ENCODE measurements at places on chromosomes 16 and 17.

GRCh38 chr17:3037259-3037658 lies 26.1 kb downstream of the OR1D5 start:
- no peak for DNase-seq

DNA sequence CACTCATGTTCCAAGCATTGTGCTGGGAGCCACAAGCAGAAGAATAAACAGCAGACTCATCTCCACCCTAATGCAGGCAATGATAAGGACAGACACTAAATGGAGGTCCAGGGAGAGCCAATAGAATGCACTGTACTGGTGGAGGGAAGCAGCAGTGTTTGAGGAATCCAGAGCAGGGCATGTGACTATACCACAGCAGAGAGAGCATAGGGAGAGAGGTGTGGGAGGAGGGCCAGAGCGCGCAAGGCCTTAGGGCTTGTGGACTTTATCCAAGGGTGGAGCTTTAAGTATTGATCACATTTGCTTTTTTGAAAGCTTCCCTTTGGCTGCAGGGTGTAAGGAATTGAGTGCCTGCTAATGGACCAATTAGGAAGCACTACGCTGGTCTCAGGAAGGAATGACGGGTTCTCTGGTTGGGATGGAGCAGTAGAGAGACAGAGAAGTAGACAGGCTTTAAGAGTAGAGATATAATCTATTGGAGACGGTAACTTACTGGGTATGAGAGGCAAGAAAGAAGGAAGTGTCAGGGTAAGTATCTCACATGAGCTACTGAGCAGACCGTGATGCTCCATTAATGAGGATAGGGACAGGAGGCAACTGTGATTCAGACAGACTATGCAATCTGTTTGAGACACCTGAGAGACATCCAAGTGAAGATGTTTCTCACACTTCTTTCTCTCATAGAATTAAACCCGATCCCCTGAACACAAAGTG lies 82.2 kb downstream of the MYO1D start:
- no peak for DNase-seq

GRCh38 chr17:60846175-60846574 lies 168.5 kb downstream of the BCAS3 start:
- no peak for DNase-seq

- no peak for DNase-seq
Observed at GRCh38 chr17:67136191-67137025, 92.1 kb downstream of the CACNG1 start.

- DNase-seq, result peak; percentile 95
Observed at GRCh38 chr17:77875881-77876509, 82.5 kb upstream of the TNRC6C start.

GRCh38 chr17:63406689-63407330 lies 39.3 kb downstream of the CYB561 start:
- DNase-seq, result peak; percentile 89

- no peak for DNase-seq
Observed at GRCh38 chr16:12202486-12202885, 226.0 kb downstream of the SNX29 start.

- DNase-seq, result no peak
Observed at GRCh38 chr16:56776562-56776961, 46.6 kb downstream of the NUP93 start.

- DNase-seq, result peak; percentile 69
Observed at GRCh38 chr17:1490643-1491442, 1.6 kb downstream of the MYO1C start.

- peak; percentile 70 for DNase-seq
Observed at GRCh38 chr17:79923974-79924638, 84.9 kb upstream of the CBX4 start.

- peak; percentile 81 for DNase-seq
Observed at GRCh38 chr17:68600931-68601564, at the start of gene FAM20A. TSS of gene FAM20A (minus strand) at chr17:68601367. CDS start at chr17:68600666, 701 bp downstream.

DNA sequence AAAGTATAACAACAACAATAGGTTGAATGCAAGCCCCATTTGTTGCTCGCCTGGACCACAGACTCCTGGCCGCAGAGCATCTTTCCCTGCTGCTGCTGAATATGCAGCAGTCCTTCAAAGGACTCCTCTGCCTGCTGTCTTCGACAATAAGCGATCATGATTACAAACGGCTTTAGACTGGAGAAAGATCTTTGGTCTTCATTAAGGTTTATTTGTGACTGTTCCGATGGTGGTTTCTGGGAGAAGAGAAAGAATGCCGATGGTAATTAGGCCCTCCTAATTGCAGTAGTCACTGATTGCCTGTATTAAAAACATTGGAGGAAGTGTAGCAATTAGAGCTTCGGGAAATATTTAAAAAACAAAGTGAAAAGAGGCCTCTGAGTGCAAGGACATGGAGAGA lies 138.2 kb downstream of the CACNG3 start:
- DNase-seq, result no peak

DNA sequence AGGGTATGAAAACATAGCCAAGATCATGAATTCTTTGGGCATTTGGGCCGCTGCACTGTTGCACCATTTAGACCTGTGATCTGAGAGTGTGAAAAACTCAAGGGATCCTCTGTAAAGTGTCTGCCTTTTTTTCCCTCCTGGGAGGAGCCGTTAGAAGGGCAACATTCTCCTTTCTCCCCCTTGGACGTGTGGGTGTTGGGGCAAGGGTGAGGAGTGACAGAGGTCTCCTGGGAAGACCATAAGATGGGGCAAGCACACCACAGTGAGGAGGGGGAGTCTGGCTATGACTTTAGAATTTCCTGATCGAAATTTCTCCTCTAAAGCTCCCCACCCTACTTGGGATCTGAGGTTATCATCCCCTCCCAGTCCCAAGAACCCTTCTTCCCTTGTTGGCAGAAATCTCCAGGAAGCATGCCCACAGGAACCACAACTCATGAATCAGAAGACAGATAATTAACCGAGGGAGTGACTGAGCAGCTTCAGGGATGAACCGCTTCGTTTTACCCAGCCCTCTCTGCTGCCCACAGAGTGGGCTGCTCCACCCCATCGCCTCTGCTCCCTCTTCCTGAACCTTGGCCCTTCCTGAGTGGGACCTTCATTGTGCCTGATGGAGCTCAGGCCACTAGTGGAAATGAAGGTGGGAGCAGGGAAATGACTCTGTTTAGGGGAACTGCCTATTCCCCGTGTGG lies 4.2 kb downstream of the ITGB3 start:
- DNase-seq, result no peak

DNA sequence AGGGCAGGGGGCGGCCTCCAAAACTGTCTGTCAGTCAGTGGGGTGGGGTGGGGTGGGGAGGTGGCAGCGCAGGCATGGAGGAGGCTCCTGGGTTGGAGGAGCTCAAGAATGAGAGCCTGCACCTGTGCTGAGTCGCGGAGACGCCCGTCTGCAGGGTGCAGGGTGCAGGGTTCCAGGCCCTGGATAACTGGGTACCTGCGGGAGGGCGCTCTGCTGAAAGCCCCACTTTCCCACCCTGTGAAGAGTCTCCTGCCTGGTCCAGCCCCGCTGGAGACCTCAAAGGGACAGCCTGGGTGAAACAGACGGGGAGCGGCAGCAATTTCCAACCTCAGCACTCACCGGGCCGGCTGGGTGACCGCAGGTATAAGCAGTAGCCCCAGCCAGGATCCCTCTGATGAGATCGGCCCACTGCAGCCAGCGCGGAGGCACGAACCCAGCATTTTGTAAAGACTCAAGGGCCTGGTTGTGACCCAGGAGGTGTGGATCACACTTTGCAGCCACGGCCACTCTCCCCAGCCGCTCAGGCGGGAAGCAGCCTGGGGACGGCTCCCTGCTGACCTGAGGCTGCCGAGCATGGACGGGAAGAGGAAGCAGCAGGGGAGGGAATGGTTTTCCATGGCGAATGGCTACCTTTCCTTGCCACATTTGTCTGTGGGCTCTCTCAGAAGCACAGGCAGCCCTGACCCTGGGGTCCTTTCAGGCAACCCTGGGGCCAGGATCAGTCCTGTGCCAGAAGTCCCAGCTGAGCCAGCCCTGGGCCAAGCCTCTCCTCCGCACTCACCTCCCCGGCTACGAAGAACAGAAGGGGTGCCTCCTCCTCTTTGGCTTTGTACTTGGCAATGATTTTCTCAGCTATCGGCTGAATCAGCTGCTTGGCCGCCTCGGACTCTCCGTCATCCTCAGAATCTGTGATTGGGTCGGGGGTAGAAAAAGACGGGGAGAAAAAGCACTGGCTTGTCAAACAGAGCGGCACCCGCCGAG lies 21.0 kb downstream of the MRM3 start:
- DNase-seq, result no peak

GRCh38 chr16:47056688-47057629 lies 83.5 kb upstream of the DNAJA2 start:
- DNase-seq, result no peak

GRCh38 chr17:39887078-39887477 lies 19.1 kb downstream of the ZPBP2 start:
- DNase-seq, result no peak

DNA sequence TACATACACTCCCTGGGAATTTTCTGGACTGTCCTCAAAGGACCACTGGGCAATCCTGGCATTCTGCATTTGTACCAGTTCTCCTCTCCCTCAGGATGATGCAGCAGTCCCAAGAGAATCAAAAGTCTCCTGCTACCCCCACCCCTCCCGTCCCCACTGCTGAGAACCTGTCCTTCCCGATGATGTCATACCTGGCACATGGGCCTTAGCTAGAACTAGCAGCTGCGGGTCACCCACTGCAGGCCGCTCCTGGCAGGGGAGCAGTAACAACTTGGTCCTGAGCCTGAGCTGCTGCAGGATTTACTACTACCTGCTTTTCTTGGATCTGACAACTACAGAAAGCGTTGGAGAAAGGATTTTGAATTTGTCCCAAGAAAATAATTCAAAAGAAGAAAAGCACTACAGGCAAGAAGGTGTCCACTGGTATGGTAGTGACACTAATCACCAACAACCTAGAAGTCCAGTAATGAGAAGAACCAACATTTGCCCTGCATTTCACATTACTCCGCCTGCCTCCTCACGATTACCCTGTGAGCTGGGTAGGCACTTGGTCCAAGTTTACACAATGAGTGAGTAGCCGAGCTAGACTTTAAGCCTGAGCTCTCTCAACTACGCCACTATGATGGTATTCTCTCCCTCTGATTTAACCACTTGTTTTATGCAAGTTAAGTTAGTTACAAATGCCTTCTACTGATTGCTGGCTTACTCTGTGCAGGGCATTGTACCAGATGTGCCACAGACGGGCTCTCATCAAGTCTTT lies 55.3 kb upstream of the ETV4 start:
- DNase-seq, result no peak

DNA sequence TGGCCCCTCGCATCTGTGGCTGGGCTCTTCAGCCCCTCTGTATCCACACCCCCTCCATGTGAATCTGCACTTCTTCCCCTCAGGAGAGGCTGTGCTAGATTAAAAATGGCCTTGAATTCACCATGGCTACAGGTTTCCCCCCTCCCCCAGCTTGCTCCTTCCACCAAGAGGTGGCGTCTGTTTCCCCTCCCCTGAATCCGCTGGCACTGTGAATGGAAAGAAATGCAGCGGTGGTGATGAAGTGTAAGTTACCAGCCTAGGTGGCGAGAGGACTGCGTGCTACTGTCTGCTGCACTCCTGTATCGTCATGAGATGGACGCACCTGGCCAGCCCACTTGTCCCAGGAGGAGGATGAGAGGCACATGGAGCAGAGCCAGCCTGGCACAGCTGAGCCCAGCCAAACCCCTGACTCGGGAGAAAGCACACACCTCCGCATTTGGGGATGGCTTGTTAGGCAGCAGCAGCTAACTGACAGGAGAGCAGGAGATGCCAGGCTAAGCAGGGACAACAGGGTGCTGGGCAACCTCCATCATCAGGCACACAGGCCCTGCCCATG lies 26.2 kb downstream of the TNFRSF13B start:
- no peak for DNase-seq

DNA sequence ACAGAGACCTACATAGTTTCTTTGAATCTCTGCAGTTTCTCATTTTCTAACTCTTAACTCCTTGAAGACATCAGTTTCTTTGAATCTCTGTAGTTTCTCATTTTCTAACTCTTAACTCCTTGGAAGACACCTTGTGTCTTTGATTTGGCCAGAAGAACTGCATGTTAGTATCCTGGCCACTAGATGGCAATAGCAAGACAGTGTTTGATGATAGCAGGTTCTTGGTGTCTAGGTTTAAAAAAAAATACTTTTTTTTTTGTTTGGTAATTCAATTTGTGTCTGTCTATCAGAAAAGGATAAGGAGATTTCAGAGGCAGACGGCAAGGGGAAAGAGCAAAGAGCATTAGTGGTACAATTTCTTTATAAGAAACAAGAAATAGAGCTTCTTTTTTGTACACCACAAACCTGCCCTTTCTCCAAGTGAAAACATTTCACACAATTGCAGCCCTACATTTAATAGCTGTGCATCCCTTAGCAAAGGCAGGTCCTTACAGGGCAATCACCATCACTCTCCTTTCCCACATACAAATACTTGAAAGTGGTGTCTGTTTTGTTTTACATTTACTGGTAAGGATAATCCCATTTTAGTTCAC lies 1324.9 kb upstream of the CDH8 start:
- peak; percentile 80 for DNase-seq

DNA sequence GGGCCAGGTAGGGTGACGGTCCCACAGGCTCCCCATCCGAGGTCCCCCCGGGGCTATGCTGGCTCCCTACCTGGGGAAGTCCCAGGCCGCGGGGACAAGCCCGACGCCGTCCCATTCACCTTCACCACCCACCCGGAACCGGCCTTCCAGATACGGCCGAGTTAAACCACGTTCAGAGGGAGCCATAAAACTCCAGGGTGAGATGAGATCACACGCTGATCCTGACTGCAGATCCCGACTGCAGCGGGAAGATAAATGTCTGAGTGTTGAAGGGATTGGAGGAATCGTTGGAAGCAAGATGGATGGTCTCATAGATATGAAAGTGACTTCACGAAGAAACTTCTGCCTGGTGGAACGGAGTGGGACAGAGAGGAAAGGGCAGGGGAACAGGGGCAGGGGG lies 13.6 kb upstream of the C1QTNF8 start:
- DNase-seq, result no peak

GRCh38 chr16:6499413-6499812 lies 833.2 kb upstream of the RBFOX1 start:
- DNase-seq, result no peak

DNA sequence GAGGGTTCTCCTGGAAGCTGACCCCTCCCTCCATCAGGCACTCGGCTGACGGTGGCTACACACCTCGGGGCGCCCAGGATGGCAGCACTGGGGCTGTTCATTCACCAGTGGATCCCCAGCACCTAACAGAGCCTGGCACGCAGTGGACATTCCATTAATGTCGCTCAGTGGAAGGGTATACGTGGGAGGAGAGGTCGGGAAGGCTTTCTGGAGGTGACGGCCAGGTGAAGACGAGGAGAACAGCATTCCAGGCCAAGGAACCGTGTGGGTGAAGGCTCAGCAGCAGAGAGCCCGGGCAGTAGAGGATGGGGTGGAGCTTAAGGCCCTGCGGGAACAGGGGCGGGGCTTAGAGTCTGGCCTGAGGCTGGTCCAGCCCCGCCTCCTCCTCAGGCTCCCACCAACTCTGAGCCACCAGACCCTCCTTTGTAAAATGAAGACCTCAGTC lies 2.5 kb upstream of the HS3ST6 start:
- DNase-seq, result peak; percentile 81

DNA sequence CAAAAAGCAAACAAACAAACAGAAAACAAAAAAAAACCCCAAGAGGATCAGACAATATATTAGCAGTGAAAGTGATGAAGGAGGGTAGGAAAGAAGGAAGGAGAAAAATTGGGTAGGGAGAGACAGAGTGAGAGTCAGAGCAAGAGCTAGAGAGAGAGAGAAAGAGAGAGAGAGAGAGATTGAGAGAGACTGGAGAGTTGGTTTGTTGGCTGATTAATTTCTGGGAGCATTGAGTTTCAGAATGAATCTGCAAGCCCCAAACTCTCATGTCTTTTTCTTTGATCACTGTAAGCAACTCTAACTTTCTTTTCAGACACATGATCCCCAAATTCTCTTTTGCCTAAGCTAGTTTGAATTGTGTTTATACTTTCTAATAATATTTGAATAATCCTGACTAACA lies 388.1 kb downstream of the SHISA9 start:
- no peak for DNase-seq
